CD4-positive, alpha-beta T cell (primary cell): ENCODE measurements at places on chromosomes 16 and 17.

- DNase-seq: no peak
These were observed 231.2 kb downstream of the FOXL1 start for GRCh38 chr16:86809458-86809955.

GRCh38 chr17:27849474-27850185, 43.5 kb downstream of the LYRM9 start:
- DNase-seq: no peak

DNA sequence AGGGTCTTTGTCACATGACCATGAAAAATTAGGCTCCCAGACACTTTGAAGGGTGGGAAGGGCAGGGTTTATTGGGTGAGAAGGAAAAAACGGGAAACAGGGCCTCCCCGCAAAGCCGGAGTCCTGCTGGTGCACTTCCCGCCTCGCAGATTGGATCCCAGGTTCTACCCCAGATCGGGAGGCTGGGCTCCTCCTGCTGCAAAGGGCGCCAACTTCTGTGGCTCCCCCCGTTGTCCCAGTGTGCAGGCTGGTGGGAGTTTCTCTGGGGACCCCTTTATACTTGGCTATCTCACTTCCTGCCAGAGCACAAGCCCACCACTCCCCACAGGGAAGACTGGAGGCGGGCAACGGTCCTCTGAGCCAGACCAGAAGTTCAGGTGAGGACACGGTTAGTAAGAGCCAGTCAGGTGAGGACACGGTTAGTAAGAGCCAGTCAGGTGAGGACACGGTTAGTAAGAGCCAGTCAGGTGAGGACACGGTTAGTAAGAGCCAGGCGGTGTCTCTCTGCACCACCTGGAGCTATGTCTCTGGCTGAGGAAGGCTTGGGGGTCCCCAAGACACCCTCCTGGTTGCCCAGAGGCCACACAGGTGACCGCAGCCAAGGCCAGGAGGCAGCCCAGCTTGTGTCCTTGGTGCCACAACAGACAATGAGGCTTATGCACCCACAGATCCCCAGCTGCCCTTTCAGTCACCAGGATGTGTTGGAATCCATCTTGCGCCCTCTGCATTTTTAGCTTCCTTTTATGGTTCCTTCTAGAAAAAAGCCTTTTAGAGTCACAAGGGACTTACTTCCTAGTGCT, 48.1 kb upstream of the CHMP6 start:
- no peak for DNase-seq

DNA sequence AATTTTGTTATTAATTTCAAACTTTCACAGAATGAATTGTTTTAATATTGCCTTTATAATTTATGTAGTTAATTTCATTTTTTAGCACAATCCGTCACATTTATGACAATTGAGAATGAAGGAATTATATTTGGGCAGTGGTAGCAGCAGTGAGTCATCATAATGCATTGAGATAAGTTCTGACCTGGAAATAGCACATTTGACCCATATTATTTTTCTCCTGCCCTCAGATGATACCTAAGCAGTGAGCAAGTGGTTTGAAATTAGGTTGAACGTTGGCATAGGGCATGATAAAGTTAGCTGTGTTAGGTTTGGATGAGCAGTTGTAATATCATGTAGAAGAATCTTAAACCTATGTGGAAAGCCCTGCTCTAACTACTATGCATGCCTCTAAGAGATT, 1431.3 kb upstream of the CDH8 start:
- DNase-seq: no peak

DNA sequence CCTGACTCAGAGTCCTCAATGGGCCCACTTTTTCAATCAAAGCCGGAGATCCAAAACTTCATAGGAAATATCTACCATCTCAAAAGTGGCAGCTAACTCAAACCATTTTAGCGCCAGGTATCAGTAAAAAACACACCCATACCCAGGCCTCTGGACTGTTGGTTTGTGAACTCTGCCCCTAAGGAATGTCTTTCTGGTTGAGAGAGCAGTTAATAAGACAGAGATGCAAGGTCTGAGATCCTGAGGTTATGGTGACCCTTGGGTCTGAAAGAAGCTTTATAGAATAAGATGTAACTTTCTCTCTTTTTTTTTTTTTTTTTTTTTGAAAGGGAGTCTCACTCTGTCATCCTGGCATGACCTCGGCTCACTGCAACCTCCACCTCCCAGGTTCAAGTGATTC, 350.5 kb downstream of the SOX9 start:
- no peak for DNase-seq

- no peak for DNase-seq
These were observed 24.2 kb downstream of the TPSD1 start for GRCh38 chr16:1279945-1280589.

DNA sequence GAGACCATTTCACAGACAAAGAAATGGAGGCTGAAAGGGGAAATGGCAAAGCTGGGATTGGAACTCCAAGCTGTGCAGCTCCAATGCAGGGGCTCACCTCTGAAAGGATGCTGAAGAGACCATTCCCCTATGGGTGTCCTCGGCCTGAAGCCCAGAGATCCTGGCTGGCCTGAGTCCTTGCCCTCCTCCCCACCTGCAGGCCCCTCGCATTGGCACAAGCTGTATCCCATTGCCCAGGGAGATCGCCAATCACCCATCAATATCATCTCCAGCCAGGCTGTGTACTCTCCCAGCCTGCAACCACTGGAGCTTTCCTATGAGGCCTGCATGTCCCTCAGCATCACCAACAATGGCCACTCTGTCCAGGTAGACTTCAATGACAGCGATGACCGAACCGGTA, 2.6 kb downstream of the CA7 start:
- DNase-seq: no peak

GRCh38 chr16:68732042-68732680, 4.9 kb upstream of the CDH1 start:
- DNase-seq: no peak

DNA sequence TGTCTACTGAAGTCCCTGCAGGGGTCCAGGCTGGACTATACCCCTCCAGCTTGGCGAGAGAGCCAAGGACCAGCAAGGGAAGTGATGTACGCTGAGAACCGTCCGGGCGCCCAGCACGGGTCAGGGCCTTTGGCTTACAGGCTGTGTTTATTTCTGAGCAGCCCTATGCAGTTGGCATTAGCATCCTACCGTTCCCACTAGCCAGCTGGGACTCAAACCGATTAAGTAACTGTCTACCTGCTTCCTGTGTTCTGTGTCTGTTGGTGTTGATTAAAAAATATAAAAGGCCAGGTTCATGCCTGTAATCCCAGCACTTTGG, 73.8 kb downstream of the CMIP start:
- DNase-seq: no peak

- DNase-seq: no peak
These were observed 42.7 kb downstream of the GNAO1 start for GRCh38 chr16:56233795-56234566.

DNA sequence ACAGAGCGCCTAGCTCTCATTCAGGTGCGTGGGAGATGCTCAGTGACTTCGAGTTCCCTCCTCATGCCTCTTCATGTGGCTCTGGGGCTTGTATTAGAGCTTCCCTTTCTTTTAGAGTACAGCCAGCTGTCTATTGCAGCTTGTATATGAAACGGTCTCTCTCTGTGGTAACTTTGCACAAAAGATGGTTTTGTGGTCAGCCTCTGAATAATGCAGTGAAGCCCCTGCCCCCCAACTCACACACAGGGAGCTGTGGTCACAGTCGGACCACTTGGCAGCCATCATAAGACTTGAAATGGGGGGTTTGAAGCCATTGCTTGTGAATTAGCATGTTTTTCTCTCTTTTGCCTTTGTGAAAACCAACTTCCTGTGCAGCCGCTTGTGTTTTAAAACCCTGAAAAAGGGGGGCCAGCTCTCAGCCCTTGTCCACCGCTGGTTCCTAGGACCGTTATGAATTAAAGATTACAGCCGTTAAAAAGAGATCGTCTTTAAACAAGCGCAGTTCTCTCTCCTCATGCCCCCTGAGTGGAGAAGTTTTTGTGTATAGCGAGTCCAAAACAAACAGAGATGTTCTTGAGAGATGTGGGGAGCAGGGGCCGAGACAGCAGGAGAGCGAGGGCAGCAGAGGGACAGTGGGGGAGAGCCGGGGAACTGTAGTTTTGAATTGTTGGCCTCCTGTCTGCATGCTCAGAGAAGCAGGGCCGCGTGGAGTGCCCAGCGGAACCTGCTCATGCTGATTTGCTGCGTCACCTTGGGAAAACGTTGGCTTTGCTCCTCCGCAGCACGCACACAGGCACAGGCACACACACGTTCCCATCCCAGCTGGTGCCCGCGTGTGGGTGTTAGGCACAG, 199.0 kb downstream of the MSI2 start:
- DNase-seq: peak; percentile 40

DNA sequence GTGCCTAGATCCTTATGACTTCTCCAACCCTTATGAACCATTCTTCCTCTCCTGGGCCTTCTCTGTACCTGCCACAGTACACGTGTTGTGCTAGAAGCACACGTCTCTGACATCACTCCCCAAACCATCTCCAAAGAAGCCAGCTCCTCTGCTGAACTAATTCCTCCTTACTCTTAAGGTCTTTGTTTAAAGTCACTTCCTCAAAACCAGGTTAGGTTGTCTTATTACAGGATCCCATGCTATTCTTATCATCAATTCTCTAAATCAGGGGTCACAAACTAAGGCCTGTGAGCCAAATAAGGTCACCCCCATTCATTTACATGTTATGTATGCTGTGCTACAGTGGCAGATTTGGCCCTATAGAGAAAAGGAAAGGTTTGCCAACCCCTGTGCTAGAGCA, 4.0 kb downstream of the SUPT6H start:
- DNase-seq: no peak

DNA sequence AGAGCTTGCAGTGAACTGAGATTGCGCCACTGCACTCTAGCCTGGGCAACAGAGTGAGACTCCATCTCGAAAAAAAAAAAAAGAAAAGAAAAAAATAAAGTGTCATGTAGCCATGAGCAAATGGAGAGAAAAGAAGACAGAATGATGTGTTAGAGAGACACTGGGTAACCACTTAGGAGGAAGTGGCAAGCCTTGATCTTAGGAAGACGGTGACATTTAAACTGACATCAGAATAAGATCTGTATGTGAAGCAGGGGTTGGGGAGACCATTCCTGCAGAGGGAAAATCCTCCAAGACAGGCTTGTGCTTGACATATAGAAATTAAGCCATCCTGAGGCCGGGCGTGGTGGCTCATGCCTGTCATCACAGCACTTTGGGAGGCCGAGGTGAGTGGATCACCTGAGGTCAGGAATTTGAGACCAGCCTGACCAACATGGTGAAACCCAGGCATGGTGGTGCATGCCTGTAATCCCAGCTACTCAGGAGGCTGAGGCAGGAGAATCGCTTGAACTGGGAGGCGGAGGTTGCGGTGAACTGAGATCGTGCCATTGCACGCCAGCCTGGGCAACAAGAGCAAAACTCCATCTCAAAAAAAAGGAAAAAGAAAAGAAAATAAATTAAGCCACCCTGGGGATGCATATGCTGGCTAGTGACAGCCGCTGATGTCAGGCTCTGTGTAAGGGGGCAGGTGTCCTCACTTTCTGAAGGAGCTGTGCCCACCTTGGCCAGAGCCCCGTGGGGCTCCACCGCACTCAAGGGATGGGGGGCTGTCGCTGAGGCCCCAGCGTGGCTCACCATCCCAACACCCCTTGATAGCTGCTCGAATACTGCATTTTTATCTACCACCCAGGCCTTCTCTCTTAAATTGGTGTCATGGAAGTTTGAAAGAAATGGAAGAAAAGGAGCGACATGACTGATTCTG, 13.1 kb upstream of the CYB5B start:
- no peak for DNase-seq

DNA sequence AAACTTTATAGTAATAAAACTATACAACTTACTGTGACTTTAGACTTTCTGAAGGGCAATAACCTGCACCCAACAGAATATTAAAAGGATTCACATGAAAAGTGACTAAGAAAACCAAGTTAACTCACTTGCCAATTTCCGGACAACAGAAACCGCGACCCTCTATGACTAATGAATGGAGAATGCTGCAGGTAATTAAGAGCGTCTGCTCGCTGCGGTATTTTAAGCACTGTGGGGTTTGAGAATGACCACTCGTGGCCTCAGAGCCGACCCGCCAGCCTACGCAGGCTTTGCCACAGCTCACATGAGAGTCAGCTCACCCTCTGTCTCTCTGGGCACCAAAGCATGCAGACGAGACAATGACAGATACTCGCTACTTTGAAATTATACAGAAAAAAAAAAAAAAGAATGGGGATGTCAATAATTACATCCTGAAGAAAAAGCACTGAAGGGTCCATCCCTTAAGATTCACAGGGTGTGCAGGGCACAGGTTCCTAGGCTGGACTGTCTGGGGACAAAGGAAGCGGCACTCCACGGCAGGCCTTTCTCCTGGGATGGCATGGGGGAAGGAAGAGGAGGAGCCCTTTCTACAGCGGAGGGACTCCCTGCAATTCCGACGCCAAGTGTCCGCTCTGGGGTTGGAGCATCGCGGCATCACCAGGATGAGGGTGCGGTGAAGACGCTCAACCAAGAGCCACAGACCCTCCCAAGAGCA, 35.0 kb downstream of the ZCCHC14 start:
- no peak for DNase-seq

DNA sequence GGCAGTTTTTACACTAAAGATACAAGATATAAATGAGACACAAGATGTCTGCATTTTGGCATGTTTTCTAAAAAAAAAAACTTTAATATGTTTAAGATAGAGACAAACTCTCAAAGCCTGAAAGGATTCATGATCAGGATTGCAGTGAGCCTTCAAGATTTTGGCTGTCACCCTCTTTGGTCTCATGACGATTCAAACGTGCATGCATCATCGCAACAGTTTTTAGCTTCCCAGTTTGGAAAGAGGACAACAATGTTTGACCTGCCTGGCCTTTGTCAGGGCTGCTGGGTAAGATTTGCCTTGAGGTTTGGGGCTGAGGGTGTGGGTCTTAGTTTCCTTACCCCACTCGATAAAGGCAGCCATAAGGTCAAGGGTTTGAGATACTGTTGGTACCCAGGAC, 134.1 kb downstream of the RGS9 start:
- no peak for DNase-seq

GRCh38 chr16:69566981-69567680, 1.4 kb downstream of the NFAT5 start:
- DNase-seq: peak; percentile 46

GRCh38 chr17:58706351-58707140, 14.1 kb downstream of the RAD51C start:
- DNase-seq: no peak

- DNase-seq: peak; percentile 32
These were observed 3.3 kb downstream of the PGS1 start for GRCh38 chr17:78381601-78382232.

- no peak for DNase-seq
These were observed 403.6 kb upstream of the MAF start for GRCh38 chr16:80004113-80004512.

- DNase-seq: no peak
These were observed 397.0 kb upstream of the CCL2 start for GRCh38 chr17:33858121-33858520.

DNA sequence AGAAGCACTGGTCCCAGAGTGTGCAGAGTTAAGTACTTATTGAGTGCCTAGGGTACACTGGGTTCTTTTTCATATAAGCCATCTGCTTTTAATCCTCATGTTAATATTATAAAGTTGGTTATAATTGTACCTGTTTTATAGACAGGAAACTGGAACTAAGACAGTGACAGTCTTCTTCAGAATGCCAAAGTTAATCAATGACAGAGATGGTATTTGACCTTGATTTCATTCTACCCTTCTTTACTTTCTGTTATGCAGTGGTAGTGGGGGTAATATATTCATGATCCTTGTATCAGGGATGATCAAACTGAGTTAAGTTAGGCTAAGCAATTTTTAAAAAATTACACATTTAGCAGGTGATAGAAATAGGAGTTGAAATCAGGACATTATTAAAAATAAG, 108.6 kb upstream of the GOT2 start:
- no peak for DNase-seq

- DNase-seq: no peak
These were observed 5.9 kb downstream of the AXIN1 start for GRCh38 chr16:346587-346986.

- DNase-seq: no peak
These were observed 99.9 kb downstream of the BANP start for GRCh38 chr16:88050952-88051660.
